AG20443 (cell line): ENCODE measurements at places on chromosomes 5 and 9.

GRCh38 chr9:92029553-92029952 lies 79.5 kb upstream of the ROR2 start:
- DNase-seq, result no peak

GRCh38 chr5:2353871-2354440 lies 397.5 kb downstream of the IRX2 start:
- peak; percentile 1 for DNase-seq

- peak; percentile 53 for DNase-seq
These were observed 75.0 kb downstream of the HMHB1 start for GRCh38 chr5:143886651-143887638.

GRCh38 chr9:34862836-34863235 lies 95.2 kb upstream of the PHF24 start:
- DNase-seq, result no peak

GRCh38 chr5:138610415-138610917 lies 35.3 kb upstream of the HSPA9 start:
- DNase-seq, result peak; percentile 33

- DNase-seq, result no peak
These were observed 250.1 kb upstream of the TRPC7 start for GRCh38 chr5:136615251-136616119.

DNA sequence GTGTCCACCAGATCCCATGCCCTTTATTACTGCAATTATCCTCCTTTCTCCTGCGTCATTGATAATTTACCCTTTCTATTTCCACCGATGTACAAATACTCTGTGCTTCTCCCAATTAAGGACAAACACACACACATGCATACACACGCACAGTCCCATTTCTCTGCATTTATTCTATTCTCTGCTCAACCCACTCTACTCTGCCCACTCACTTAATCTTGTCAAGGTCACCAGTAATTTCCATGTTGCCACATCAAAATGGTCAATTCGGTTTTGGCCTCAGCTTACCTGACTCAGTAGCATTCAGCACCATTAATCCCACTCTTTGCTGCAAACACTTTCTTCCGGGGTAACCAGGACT lies 14.6 kb upstream of the STRBP start:
- no peak for DNase-seq

DNA sequence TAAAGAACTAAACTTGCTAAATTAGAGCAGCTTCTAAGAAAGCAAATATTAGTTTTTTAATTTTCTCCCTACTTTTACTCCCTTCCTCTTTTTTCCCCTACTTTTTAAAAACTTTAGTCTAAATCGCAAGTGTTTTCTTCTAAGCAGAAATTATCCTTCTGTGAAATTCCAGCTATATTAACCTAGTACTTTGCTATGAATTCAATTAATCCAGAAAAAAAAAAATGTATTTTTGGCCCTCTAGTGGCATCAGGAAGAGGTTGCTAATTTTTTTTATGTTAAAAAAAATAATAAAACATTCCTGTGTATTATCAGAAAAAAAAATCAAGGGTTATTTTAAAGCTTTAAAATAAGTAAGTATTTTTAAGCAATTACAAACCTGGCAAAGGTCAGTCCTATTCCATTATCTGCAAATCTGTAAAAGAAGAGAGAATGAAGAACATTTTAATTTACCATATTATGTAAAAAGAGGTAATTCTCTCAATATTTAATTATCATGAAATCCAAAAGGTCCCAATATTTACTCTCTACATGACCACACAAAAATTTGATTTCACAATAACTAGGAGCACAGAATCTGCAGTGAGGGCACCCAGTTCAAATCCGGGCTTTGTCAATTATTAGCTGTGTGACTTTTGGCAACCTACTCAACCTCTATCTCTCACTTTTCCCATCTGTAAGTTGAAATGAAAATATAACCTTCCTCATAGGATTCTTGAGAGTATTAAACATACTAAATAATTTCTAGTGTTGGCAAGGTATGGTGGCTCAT lies 52.0 kb downstream of the CEMIP2 start:
- no peak for DNase-seq

GRCh38 chr9:13447843-13448422 lies 168.4 kb upstream of the MPDZ start:
- no peak for DNase-seq

GRCh38 chr9:14057368-14058324 lies 256.3 kb downstream of the NFIB start:
- no peak for DNase-seq

- DNase-seq, result no peak
These were observed 9.7 kb downstream of the WNK2 start for GRCh38 chr9:93193388-93194220.

- no peak for DNase-seq
These were observed 452.8 kb downstream of the IRX1 start for GRCh38 chr5:4048398-4048797.

GRCh38 chr9:19493174-19493811 lies 84.5 kb downstream of the ACER2 start:
- peak; percentile 84 for DNase-seq

GRCh38 chr9:78365748-78366697 lies 69.1 kb downstream of the PSAT1 start:
- DNase-seq, result peak; percentile 30

GRCh38 chr5:160105686-160106360 lies 13.4 kb downstream of the PWWP2A start:
- DNase-seq, result no peak

DNA sequence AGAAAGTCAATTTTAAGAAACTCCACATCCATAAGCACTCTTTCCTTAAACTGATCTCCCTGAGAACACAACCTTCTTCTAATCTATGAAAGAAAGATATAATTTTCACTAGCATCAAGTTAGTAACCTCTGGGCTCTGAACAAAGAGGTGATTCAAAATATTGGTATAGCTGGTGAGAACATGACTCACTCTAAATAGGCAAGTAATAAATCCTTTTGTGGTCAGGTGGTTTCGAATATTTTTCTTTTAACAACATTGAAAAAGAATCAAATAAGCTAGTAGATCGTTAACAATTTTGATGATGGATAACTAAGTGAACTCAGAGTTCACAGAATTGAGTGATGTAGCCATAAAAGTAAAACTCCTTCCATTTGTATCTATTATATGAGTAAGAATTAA lies 150.6 kb upstream of the IQGAP2 start:
- no peak for DNase-seq

GRCh38 chr5:174423558-174423957 lies 300.8 kb upstream of the MSX2 start:
- no peak for DNase-seq

DNA sequence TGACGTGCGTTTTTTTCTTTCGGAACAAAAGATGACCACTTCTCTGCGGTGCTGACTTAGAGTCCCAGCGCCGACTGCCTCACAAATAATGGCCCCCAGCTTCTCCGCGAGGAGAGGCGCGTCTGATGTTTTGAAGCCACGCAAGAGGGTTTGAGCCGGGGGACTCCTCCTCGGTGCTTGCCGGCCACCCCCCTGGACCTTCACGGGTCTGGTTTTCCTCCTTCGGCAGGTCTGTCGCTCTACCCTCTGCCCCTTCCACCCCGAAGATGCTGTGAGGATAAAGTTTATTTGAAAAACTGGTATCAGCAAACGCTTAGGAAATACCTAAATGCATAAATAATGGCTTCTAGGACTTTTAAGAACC lies 584 bp downstream of the USP20 start:
- DNase-seq, result no peak

- no peak for DNase-seq
These were observed 27.2 kb upstream of the ASS1 start for GRCh38 chr9:130417602-130418001.

GRCh38 chr9:87826331-87826730 lies 56.3 kb upstream of the SPATA31E1 start:
- DNase-seq, result no peak

- DNase-seq, result no peak
These were observed 54.3 kb downstream of the NR3C1 start for GRCh38 chr5:143349177-143349576.

- DNase-seq, result peak; percentile 40
These were observed 46.3 kb downstream of the STC2 start for GRCh38 chr5:173281910-173282309.

DNA sequence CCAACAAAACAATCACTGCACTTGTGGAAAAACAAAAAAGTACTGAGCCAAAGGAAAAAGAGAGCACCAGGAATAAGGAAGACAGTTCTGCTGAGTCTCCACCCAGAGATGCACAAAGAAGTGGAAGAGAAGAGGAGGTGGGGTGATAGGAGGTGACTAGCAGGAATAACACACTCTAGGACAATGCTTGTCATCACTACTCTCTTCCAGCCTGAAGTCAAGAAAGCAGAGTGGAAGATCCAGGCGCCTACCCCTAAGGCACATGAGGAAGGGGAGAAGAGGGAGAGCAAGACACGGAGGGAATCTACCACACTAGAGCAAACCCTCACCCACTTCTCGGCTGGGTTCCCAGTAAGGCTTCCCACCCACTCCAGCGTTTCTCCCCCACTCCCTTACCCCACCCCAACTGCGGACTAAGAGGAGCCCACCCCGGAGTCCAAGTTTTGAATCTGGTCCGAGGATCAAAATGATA lies 1.7 kb downstream of the SLIT3 start:
- peak; percentile 26 for DNase-seq

DNA sequence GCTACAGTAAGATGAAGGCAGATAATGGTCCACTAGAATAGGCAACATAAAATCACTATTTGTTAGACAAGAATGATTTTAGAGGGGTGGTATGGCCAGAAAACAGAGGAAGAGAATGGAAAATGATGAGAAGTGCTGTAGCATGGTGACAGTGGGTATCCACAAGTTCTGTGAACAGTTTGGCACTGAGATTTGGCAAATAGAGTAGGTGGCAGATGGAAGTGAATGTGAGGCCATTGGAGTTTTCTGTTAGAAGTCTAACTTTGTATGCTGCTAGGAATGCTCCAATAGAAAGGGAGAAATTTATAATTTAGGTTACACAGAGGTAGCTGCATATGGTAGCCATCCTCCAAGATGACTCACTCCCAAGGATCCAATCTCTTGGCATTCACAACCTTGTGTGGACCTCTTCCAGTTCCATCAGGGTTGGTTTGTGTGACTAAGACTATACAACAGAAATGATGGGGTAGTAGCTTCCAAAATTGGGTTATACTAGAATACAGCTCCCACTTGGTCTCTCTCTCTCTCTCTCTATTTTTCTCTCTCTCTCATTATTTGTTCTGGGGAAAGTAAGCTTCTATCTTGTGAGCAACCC lies 646.9 kb upstream of the ZNF608 start:
- no peak for DNase-seq

GRCh38 chr5:98193921-98194760 lies 579.3 kb upstream of the RGMB start:
- DNase-seq, result no peak
